NCI-H1092 (cell line): ENCODE measurements at places on chromosomes 2 and 18.

- DNase-seq, result no peak
These were observed 302.3 kb upstream of the UBE2E3 start for GRCh38 chr2:180677930-180678624.

DNA sequence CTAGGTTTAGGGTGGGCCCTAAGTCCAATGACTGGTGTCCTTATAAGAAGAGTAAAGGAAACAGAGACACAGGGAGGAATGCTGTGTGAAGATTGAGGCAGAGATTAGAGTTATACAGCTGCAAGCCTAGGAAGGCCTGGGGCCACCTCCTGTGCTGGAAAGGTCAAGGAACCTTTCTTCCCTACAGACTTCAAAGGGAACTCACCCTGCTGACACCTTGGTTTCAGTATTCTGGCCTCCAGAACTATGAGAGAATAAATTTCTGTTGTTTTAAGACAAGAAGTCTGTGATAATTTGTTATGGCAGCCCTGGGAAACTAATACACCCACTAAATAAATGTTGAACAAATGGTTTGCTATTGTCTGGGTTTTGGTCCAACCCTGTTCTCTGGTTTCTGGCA, 102.3 kb upstream of the NEUROD1 start:
- no peak for DNase-seq

DNA sequence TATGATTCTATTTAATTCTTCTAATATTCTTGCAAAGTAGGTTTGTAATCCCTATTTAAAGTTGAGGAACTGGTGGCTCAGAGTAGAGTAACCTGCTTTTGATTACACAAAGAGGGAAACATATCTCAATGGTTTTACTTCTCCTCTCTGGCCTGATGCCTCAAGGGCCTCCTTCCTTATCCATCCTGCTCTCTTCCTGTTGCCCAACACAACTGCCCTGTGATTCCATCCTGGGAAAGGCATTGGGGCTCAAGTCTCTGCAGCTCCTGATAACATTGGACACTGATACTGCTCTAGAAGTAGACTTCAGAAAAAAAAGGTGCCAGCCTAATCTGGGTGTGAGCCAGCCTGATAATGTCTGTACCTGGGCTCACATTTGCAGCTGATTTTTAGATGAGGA, 75.8 kb downstream of the RDH14 start:
- no peak for DNase-seq

DNA sequence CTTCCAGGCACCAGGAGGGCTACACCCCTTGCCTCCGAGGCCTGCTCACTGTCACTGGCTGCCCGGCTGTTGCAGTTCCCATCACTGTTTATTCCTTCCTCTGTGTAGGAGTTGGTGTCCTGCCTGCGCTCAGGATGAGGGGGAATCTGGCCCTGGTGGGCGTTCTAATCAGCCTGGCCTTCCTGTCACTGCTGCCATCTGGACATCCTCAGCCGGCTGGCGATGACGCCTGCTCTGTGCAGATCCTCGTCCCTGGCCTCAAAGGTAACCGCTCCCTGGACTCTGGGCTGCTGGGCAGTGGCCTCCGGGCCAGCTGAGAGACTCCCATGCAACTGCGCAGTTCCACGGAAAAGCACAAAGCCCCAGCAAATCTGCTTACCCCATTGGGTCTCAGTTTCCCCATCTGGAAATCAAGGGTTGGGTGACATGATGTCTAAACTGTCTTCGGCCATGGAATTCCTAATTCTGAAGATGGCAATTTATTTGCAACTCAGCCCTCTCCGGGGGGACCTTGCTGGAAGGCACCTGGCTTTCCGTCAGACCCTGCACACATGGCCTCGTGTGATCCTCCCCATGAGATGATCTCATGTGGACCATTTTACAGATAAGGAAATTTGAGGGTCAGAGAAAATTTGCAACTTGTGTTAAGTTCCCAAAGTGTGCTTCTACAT, 9.4 kb downstream of the COLEC11 start:
- DNase-seq, result no peak

- no peak for DNase-seq
These were observed 24.9 kb downstream of the ZNF892 start for GRCh38 chr2:95232232-95232631.

GRCh38 chr2:181312515-181312927, 144.7 kb upstream of the ITGA4 start:
- no peak for DNase-seq

DNA sequence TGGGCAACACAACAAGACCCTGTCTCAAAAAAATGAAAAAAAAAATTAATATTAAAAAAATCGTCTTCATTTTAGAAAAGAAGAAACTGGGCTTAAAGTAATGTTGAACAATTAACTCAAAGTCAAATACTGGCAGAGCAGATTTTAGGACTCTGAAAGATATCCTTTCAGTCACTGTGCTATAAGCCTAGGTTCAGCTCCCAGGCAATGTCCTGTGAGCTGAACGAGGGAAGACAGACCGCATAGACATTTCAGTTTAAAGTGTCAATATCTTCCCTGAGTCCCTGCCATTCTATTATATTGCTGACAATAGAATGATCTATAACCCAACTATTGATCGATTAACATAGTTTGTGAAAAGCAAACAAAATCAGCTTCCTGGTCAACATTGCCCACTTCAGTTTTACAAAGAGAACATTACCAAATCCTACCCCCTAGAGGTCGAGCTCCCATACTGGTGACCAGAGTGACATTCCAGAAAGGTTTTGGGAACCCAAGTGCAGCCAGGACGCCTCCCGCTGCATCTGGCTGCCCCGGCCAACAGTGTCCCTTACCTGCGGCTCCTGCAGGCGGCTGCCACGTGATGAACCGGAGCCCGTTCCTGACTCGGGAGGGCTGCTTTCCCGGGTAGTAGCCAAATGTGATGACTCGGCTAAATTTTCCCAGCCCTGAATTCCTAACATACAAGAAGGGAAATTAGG, 639 bp downstream of the MRO start:
- no peak for DNase-seq

DNA sequence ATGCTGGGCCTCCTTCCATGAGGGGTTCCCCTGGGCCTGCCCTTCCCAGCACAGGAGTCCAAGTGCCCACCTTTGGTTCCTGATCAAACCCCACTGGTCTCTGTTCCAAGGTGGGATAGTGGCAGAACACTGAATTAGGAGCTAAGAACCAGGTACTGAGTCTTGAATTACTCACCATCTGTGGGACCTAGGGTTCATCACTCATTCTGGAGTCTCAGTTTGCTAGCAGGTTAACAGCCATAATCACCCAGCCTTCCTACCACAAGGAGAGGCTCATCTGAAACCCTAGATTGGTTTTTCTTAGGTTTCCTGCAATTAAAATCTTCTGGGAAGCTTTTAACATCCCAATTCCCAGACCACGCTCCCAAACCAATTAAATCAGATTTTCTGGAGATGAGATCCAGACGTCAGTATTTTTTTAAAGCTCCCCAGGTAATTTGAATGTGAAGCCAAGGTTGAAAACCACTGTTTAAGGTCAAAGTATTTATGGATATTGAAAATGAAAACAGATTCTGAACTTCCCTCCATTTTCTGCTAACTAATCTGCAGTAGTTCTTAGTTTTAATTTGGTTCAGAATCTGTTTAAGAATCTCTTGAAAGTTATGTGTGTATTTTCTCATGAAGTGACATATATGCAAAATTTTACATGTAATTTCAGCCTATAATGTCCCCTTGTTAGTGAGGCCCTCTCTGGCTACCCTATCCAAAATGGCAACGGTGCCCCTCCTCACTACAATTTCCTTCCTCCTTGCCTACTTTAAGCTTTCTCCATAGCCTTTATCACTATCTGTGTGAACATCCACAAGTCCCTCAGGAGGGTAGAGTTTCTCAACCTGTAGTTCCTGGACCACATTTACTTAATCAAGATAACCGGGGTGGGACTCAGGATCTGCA, 166.5 kb upstream of the CXCR4 start:
- DNase-seq, result no peak

DNA sequence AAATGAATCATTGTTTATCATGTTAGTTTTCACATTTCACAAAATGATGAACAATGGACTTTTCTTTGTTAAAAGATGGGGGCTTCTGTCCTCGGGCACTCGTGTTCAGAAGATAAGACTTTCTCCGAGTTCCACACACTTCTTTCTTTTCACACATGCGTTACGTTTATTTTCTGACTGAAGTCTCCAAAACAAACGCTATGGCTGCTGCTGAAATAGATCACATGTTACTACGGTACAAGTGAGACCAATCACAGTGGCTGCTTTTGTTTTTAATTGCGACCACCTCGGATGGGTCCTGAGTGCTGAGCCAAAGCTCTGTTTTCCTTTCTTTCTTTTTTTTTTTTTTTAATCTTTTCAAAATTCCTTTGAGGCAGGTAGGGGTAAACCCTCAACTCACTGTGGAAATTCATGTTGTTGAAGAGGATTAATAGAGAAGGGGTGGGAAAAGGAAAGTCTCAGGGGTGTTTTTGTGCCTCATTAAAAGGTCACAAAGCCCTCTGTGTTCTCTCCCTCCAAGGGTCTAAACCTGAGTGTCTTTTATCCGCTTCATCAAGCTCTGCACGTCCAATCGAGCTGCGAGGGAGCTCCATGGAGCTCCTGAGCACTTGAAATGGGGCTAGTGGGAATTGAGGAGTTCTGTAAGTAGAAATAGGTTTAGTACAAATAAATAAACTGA, 48.2 kb downstream of the ARL4C start:
- no peak for DNase-seq

DNA sequence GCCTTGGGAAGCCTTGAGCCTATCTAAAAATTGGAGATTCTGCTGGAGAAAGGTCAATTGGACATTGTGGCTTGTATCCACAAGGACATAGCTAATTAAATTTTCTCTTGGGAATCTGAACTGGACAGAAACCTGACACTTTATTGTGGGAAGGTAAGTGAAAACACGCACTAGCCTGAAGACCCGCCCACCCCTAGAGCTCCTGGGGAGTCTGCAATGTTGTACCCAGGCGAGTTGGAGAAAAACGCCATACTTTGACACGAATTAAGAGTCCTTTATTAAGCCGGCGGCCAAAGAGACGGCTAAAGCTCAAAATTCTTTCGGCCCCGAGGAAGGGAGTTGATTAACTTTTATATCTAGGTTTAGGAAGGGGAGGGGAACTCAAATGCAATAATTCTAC, 1.2 kb upstream of the ZNF892 start:
- no peak for DNase-seq

DNA sequence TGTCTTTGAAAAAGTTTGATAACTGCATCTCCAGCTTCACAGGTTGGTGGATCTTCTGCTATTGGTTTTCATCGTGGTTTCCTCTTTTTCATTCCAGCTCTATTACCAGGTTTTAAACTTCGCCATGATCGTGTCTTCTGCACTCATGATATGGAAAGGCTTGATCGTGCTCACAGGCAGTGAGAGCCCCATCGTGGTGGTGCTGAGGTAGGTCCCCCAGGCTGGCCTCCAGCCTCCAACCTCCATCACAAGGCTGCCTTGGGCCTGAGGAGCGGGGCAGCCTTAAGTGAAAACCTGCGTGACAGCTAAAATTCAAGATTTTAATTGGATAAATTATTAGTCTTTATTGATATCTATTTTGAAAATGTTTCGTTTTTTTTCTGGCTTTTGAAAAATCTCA, 9.7 kb downstream of the SEC11C start:
- no peak for DNase-seq

- no peak for DNase-seq
These were observed 6.2 kb downstream of the EIF2B4 start for GRCh38 chr2:27363933-27364332.

- DNase-seq, result no peak
These were observed 146.5 kb downstream of the SNTG2 start for GRCh38 chr2:1097101-1097500.

- no peak for DNase-seq
These were observed 240.3 kb downstream of the VAPA start for GRCh38 chr18:10153924-10154752.

GRCh38 chr2:214569419-214570035, 158.7 kb downstream of the VWC2L start:
- no peak for DNase-seq

- DNase-seq, result no peak
These were observed 1.2 kb upstream of the OTX1 start for GRCh38 chr2:63049211-63049969.

GRCh38 chr2:100409975-100410647, 7.4 kb downstream of the CHST10 start:
- no peak for DNase-seq

DNA sequence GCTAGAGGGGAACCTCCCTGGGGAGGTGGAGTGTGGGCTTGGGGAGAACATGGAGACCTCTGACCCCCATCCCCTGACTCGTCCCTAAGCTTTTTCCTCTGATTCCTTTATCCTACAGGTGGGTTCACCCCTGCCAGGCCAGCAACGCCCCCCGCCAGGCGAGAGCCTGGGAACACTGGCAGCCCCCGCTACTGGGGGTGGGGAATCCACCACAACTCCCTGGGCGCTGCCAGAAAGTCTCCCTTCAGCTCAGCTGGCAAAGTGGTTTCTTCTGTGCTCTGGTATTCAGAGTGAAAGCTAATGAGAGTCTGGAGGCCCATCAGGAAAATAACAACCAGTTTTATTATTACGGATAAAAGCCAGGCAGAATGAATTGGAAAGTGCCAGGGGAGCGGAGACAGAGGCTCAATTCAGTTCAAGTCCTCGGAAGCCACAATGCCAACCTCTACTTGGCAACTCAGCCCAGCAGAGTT, 2.8 kb downstream of the DIPK1C start:
- no peak for DNase-seq

GRCh38 chr2:20410556-20411277, 36.2 kb upstream of the RHOB start:
- DNase-seq, result no peak

DNA sequence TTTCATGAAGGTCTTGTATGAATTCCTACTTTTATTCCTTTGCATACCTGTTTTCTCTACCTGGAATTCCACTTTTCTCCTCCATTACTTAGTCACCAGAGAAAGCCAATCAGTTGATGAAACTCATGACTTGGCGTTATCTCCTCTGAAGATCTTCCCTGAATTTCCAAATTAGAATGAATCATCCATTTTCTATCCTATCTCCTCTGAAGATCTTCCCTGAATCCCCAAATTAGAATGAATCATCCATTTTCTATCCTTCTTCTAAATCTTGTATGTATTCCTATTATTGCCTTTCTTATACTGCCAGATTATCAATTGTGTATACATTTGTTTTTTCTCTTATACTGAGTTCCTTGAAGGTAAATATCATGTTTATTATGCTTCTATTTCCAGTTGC, 440.4 kb downstream of the CCDC85A start:
- no peak for DNase-seq

DNA sequence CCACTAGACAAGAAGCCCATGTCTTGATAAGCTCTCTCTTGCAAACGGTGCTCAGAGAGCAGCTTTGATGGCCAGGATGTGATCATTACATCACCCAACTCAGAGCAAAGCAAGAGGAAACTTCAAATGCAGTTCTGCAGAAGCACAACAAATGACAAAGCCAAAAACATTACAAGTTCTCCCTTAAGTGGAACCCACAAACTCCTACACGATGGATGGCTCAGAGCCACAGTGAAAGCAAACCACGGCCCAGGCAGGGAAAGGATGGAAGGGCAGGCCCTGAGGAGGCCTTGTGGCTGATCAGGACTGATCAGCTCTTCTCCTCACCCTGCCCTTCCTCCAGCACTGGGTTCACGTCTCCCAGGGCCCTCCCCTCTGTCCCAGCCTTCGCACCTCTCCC, 326.4 kb downstream of the EIPR1 start:
- DNase-seq, result no peak

GRCh38 chr18:23826850-23827620, 137.8 kb downstream of the LAMA3 start:
- no peak for DNase-seq

- no peak for DNase-seq
These were observed 462.2 kb downstream of the BCL11A start for GRCh38 chr2:60091266-60091665.

GRCh38 chr2:10446631-10447030, 1.5 kb downstream of the ODC1 start:
- no peak for DNase-seq
